ENCODE measurements at places on chromosomes 11 and 22.

GRCh38 chr11:68040101-68040956, 1.5 kb downstream of the TCIRG1 start:
- DNase-seq = peak; percentile 73

DNA sequence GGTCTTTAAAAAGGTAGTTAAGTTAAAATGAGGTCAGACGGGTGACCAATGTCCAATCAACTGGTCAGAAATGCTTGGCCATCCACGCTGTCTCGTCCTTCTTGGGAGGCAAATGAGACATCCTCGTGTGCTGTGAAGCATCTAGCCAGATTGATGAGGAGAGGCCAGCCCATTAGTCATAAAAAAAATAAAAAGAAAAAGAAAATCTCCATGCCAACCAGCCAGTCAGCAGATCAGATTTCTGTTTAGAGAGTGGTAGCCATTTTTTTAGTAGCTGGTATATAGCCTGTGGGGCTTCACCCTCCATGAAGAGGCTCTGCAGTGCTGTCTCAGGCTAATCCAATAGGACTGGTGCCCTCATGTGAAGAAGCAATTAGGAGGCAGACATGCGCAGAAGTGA, 343.1 kb upstream of the SYN3 start:
- DNase-seq = peak; percentile 28

DNA sequence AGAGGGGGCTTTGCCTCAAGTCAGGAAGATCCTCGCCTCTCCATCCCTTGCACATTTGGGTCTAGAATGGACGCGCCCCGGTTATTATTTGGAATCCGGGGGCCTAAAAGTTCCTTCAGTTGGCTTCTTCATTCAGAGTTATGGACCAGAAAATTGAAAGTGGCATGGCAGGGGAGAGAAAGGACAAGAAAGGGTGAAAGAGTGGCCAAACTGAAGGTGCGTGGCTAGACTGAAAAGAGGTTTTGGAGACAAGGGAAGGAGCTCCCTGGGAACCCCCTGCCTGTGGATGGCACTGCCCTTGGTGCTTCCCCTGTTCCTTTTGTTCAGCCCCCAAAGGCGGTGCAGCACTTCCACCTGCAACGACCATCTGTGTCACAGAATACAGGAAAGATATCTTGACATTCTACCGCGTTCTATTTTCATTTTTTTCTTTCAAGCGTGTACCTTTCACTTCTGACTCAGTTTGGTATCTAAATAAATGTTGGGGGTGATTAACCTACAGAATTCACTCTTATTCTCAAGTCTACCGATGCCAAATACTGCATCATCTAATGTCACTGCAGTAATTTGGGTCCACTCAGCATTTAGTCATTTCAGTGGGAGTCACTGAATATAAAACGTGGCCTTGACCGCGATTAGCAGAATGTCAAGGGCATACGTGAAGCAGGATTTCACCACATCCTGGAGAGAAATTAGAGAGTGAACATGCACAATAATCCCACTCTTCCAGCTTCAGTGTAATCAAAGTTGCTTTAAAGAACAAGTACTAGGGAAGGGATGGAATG, 88.1 kb upstream of the ARHGAP32 start:
- DNase-seq = no peak

- DNase-seq = no peak
Observed at GRCh38 chr11:72326151-72326848, 82.3 kb upstream of the PHOX2A start.

All from fibroblast of gingiva (primary cell).